Fibroblast of skin of left quadriceps (primary cell): ENCODE measurements at places on chromosomes 1 and 21.

DNA sequence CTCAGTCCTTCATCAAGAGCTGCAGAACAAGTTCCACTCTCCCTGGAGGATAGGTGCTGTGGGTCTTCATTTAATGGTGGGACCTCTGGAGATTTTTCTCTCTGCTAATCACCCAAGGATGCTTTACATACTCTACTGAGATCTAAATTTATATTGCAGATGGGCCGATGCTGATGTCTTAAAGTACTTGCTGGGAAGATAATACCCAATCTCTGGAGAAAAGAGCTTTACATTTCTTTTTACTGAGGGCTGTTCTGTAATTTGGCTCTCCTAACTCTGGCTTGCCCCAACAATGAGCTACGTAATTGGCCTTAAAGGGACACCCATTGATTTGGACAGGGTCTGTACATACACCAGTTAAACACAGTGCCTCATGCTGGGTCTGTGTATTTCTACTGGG lies 86.9 kb downstream of the ST6GALNAC3 start:
- DNase-seq: no peak

DNA sequence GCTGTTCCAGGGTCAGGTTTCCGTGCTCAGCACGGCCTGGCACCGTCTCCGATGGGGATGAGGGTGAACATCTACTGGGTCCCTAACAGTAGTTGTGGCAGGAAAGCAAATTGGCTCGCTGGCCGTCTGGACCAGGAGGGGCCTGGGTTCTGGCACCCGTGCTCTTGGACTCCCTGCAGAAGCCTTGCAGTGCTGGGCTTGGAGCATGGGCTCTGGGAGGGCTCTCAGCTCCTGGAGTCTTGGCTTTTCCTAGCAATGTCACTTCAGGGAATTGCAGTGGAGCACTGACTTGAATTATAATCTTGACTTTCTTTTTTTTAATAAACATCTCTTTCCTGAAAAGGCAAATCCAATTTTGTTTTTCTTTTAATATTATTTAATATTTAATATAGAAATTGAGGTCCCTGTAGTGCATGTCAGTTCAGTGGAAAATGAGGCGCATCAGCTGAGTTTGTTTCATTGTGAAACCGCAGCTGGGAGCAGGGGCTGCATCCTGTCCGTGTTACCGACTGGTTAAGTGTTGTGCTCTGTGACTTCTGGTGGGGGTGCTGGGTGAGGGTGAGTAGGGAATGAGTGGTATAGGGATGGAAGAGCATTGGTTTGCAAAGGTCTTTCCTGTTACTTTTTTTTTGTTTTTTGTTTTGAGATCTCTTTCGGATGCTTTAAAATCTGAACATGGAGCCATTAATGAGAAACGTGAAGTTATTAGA lies 64.1 kb downstream of the PEX14 start:
- no peak for DNase-seq

GRCh38 chr1:200674838-200675587 lies 5.3 kb upstream of the DDX59 start:
- no peak for DNase-seq

DNA sequence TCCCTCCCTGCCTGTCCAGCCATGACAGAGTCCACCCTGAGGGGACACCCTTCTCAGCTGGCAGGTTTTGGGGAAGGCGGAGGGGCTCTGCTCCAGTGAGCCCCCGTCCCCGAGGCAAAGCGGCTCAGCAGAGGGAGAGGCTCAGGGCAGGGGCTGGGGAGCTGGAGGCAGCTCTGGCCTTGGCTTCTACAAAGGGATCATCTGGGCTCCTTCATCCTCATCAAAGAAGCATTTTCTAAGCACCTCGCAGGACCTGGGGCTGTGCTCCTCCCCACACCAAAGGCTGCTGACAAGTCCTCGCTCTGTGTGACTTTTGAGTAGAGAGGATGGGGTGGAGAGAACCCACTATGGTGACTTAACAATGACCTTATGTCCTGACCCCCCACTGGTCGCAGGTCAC lies 21.0 kb upstream of the CLSTN1 start:
- DNase-seq: no peak

GRCh38 chr21:29346281-29346680 lies 47.6 kb downstream of the BACH1 start:
- DNase-seq: no peak

DNA sequence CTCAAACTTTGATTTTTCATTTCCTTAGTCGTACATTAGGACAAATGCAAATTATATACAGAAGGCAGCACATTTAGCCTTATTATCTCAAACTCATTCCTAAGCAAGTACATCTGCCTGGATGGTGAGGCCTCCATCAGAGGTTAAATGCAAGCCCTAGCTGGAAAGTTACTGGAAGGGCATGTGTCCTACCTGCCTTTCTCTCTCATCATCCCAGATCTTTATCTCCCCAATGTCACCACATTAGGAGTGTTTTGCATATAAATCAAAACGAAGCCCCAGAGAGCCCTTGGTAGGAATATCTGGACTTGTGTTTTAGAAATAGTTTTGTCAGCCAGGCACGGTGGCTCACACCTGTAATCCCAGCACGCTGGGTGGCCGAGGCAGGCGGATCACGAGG lies 35.0 kb downstream of the APP start:
- no peak for DNase-seq

GRCh38 chr1:42957880-42958487 lies 684 bp downstream of the SLC2A1 start:
- DNase-seq: no peak

GRCh38 chr1:223763881-223764280 lies 51.5 kb downstream of the CAPN2 start:
- DNase-seq: no peak

- DNase-seq: no peak
These were observed 60.8 kb upstream of the USP24 start for GRCh38 chr1:55275941-55276341.

DNA sequence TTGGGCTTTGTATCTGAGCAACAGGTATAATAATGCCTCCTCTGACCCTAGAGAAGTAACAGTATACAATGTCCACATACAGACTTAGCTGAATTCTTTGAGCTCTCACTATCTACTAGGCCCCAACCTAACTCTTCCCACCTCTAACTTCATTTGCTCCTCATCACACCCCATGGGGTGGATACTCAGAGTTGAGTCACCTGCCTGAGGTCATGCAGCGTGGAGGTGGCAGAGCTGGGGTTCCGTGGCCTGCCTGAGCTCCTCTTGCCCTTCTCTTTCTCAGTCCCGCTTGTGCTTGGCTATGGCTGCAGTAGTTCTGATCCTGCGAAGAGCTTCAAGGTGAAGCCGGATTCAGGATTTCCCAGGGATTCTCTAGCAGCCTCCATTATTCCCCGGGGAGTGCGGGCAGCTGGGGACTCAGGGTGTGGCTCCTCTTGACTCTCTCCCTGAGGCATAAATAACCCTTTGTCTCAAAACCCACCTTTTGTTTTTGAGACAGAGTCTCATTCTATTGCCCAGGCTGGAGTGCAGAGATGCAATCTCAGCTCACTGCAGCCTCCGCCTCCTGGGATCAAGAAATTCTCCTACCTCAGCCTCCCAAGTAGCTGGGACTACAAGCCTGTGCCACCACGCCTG lies 29.9 kb upstream of the ACTL8 start:
- no peak for DNase-seq

DNA sequence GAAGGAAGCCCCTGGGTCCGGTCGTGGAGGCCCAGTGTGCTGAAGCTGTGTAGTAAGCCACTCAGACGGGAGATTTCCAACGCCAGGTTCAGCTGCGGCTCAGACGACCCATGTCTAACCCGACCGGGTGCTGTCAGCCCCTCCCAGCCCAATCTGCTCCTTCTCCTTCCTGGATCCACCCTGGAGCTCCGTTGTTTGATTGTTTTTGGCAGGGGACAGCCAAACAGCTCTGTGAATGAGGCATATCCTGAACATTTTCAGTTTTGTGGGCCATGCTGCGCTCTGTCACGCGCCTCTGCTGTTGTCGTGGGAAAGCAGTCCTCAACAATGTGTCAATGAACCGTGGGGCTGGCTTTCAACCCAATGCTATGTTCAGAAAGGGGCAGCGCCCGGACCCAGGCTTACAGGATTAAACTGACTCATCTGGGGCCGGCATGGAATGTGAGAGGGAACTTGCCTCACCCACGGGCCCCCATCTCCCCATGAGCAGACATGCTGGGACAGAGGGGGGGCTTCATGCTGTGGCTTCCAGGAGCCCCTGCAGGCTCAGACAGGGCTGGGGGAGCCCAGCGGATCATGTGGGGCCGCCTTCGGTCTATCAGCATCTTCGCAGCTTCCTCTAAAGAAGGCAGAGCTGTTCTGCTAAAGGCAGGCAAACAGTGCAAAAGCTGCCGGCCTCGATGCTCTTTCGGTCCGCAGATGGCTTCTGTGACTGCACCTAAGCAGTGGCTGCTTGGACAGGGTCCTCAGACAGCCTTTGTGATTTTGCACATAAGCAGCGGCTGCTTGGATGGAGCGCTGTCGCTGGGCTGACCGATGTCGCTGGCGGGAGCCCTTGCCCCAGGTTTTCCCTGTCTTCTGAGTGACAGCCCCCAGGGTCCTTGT lies 101.7 kb downstream of the RIPK4 start:
- no peak for DNase-seq

DNA sequence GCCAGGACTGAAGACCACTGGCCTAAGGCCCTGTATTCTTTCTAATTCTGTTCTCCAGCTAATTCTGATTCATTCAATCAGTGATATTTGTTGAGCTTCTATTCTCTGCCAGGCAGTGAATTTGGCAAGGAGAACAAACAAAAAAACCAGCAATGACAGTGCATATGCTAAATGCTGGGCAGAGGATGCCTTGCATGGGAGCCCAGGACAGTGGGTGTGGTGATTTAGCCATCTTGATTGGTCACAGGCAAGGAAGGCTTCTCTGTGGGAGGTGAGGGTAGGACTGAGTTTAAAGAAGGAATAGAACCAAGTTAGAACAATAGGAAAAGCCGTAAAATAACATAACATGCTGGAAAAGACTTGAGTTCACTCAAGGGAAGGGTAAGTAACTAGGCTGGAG lies 9.2 kb upstream of the CPT2 start:
- DNase-seq: no peak

DNA sequence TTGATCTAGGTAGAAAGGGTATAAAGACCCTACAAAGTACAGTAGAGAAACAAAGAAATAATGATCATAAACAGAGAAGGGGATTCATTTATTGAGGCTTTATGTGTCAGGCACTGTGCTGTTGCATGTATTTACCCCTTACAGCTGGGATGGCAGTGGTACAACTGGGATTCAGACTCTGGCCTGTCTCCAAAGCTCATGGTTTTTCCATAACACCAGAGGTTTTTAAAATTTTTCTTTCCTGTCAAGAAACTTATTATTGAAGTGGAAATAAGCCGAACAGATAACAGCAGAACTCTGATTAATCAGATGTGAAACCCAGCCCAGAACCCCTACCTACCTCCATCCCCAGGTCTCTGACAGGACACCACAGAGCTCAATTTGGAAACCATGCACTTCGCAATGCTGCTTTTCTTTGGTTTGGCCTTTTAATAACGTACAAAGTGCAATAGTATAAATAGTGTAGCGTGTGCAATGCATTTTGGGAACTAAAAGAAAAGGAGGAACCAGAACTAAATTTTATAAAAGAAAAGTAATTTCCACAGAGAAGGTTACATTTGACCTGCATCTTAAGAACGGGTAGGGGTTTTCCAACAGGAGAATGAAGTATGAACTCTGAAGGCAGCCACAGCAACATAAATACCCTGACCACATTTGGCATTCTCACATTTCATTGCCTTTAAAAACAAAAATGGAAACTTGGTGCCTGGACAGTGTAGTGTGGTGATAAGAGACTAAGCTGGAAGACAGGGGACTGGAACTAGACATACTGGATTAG lies 92.0 kb upstream of the S1PR1 start:
- DNase-seq: no peak

DNA sequence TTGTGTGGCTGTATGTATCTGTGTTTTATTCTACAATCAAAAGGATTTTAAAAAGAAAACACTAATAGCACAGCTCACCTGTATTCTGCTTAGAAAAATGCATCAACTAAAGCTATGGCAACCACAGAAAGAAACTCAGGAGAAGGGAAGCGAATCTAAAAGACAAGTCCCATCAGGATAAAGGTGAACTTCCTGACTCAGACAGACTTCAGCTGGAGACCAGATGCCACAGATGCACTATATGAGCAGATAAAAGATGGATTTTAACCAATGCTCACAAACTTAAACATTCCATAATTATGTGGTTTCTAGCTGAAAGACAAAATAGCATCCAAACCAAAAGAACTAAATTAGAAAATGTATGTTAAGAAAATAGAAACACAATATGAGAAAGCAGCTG lies 231.0 kb downstream of the RERE start:
- DNase-seq: peak; percentile 42

DNA sequence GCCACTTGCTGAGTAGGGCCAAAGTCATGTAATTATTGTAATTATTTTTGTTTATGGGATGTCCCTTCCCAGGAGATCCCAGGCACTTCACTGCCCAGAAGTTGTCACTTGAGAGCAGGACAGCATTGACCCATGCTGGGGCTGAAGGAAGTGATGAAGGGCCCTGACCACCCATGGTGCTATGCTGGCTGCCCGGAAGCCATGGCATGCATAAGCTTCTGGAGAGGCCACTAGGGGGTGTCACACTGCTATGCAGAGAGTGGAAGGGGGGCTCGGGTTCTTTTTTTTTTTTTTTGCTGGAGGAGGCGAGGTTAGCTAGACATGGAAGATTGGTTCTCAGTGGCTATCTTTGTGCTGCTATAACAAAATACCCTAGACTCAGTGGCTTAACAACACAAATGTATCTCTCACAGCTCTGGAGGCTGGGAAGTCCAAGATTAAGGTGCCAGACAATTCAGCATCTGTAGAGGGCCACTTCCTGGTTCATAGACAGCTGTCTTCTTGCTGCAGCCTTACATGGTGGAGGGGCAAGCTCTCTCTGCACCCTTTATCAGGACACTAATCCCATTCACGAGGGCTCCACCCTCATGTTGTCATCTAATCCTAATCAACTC lies 84.9 kb downstream of the CNIH3 start:
- DNase-seq: no peak

DNA sequence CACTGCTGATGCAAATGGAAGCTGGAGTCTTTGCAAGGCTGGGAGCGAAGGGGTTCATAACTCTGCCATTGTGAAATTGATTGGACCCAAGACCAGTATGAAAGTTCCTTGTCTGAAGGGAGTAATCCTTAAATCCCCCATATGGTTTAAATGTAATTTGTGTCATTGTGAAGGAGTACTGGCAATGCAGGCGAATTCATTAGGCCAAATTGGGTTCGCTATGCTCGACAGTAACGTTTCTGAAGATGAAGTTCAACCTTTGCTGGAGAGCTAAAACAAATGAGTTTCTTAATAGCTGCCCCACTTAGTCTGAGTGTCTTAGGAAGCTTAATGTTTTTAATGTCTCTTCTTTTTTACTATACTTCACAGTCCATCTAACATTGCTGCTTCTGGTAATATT lies 27.5 kb downstream of the PGM1 start:
- no peak for DNase-seq

DNA sequence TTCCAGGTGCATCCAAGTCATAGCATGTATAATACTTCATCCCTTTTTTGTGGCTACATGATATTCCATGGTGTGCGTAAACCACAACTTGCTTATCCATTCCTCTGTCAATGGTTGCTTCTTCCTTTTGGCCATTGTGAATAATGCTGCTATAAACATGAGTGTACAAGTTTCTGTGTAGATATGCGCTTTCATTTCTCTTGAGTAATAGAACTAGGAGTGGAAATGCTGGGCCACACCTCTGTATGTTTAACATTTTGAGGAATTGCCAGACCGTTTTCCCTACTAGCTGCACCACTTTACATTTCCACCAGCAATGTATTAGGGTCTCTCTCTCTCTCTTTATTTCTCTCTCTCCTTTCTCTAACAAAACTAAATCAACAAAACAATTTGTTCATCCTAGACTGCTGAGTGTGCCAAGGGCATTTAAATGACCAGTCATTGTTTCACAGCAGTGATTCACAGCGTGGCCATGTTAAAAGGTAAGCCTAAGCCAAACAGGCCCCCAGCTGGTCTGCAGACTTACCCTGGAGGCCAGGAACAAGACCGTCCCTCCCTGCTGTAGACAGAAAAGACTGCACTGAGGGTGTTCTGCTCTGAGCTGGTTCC lies 53.2 kb upstream of the LYST start:
- DNase-seq: no peak
